ENCODE measurements at places on chromosomes 13 and 19.

GRCh38 chr19:10749435-10750384, 31.8 kb downstream of the DNM2 start:
- DNase-seq = no peak

DNA sequence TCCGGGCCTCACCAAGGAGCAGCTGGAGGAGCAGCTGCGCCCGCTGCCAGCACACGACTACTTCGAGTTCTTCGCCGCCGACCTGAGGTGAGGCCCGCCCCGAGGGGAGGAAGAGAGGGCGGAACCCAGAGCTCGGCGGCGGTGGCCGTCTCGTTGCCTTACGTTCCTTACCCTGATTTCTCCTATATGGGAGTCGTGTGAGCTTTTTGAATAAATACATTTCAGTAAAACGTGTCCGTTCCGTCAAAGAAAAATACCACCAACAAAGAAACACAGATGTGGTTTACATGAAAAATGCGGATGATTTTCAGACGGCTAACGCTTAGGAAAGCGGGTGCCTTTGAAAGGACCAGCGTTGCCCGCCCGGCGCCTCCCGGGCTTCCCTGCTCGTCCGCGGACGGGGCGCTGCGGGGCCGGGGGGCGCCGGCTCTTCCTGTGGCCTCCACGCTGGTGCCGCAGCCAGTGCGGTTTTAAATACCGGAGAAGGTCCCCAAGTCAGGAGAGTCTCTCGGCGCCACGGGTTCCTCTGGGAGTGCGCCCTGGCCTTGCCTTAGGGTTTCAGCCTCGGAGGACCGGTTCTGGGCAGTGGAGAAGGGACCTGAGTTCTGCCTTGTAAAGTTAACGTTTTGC, 755 bp downstream of the UPF3A start:
- no peak for DNase-seq

DNA sequence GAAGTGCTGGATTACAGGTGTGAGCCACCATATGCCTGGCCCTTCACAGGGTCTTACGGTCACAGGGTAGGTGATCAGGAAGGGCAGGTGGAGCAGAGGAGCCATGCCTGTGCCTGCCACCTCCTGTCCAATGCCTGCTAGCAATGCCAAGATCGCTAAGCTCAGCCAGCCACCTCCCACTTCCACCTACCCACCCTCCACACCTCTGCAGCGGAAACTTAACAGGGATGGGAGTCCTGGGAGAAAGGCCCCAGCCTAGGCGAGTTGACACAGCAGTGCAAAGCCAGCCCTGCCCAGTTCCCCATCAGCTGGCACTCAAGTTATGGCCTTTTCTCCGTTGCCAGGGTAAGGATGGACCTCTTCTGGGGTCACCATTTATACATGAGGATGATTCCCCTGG, 15.9 kb upstream of the FCHO1 start:
- no peak for DNase-seq

GRCh38 chr19:662207-662961, 630 bp downstream of the RNF126 start:
- peak; percentile 61 for DNase-seq

- no peak for DNase-seq
These were observed 112.9 kb upstream of the IRS2 start for GRCh38 chr13:109899316-109899715.

- no peak for DNase-seq
These were observed 788 bp upstream of the RTBDN start for GRCh38 chr19:12834976-12835757.
